ENCODE measurements at places on chromosomes 2 and 18. TPM values are rescaled to one million over a fixed set of nuclear protein-coding genes. Genes with fewer than 3 reads are reported as not detected.

IL36RN gene
- total RNA-seq = not detected

TMEM37 gene
- total RNA-seq = not detected

SS18 gene
- 66.3 TPM for total RNA-seq

IL36A gene
- not detected for total RNA-seq

STPG4 gene
- total RNA-seq = 0.19 TPM

FEV gene
- not detected for total RNA-seq

SPEG gene
- 1.7 TPM for total RNA-seq

HYCC2 gene
- 24.5 TPM for total RNA-seq

SLC9A2 gene
- not detected for total RNA-seq

RGPD3 gene
- 0.35 TPM for total RNA-seq

CYTIP gene
- total RNA-seq = 591 TPM

DOK1 gene
- total RNA-seq = 32.4 TPM

POLE4 gene
- 73.6 TPM for total RNA-seq

PTPRN gene
- 6.3 TPM for total RNA-seq

DCDC2C gene
- total RNA-seq = not detected

CD226 gene
- 136 TPM for total RNA-seq

SFTPB gene
- total RNA-seq = not detected

RDH14 gene
- total RNA-seq = 8.1 TPM

Measured in activated T-helper 17 cell treated with anti-CD3 and anti-CD28 coated beads, Interleukin-2, amount 50 U/mL, for 72 hours (primary cell).